GM12864 (cell line): ENCODE measurements at places on chromosomes 3 and 15.
A peak's percentile ranks its signal among the peaks of the same experiment; 100 is the strongest.

DNA sequence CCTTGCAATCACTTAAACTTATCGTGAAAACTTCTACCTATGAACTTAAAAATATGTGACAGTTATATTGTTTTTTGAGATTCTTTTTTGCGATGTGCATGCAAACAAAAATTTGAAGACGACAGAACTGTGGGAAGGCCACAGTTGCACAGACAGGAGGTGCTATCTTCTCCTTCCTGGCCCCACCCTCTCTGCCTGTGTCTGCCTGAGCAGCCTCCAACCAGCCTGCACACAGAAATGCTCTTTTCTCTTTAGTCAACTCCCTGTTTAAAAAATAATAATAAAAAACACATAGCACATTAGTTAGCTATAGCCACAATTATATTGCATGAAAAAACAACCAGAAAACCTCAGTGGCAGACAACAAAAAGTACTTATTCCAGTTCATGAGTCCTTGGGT lies 212.2 kb downstream of the ZNF621 start:
- no peak for DNase-seq

GRCh38 chr3:141235661-141236171 lies 4.1 kb downstream of the PXYLP1 start:
- DNase-seq = no peak

GRCh38 chr3:192042116-192042515 lies 581.2 kb downstream of the PYDC2 start:
- DNase-seq = peak; percentile 90

DNA sequence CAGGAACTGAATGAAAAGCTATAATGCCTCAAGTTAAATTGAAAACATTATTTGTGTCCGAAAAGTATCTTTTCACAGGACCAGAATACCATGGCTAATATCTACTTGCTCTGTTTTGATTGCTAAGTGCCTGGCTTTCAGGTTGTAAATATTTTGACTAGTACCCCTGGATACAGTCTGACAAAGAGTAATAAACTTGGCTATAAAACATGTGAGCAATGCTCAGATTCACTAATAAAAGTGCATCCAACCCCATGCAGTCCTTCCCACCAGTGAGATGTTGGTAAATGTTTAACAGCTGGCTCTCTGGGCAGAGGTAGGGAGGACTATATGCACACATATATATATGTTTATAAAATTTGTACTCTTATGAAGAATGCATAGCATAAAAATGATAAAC lies 281.8 kb upstream of the TGFBR2 start:
- no peak for DNase-seq

DNA sequence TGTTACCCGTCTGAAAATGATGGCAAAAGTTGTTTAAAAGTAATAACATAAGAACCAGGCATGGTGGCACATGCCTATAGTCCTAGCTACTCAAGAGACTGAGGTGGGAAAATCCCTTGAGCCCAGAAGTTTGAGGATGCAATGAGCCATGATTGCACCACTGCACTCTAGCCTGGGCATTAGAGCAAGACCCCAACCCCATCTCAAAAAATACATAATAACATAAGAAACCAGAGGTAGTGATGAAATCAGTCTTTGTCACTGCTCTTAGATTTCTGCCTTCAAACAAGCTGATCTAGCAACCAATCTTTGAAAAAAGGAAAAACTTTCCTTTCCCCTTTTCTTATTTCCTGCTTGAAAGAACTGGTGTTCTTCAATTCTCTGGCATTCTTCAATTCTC lies 71.3 kb downstream of the TMCC1 start:
- DNase-seq = no peak

- DNase-seq = no peak
Measured at GRCh38 chr15:80932989-80933388, 56.6 kb downstream of the MESD start.

- no peak for DNase-seq
Measured at GRCh38 chr15:99425657-99426301, 140.0 kb upstream of the MEF2A start.

DNA sequence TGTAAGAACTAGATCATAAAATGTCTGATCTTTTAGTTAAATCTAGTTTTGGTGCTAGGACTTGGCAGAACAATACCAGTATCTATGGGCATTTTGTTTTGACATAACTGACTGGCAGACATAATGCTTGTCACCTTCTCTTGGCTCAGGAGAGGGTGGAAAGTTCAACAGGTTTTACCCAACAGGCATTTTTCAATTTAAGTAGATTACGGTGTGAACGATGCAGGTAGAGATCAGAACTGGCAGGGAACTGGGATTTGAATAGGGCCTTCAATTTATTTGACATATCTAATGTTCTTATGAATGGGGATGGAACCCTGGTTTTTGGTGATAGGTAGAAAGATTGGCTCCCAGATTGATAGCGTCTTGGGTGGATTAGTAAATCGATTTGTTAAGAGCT lies 351.0 kb downstream of the FEZF2 start:
- DNase-seq = no peak
